ENCODE measurements at places on chromosomes 4 and X. TPM values are rescaled to one million over a fixed set of nuclear protein-coding genes. Genes with fewer than 3 reads are reported as not detected.
A peak's percentile ranks its signal among the peaks of the same experiment; 100 is the strongest.

ARHGEF38 gene
- not detected for total RNA-seq

DRD5 gene
- not detected for total RNA-seq

GRCh38 chr4:2241003-2241402, 918 bp downstream of the HAUS3 start:
- no peak for DNase-seq

DNA sequence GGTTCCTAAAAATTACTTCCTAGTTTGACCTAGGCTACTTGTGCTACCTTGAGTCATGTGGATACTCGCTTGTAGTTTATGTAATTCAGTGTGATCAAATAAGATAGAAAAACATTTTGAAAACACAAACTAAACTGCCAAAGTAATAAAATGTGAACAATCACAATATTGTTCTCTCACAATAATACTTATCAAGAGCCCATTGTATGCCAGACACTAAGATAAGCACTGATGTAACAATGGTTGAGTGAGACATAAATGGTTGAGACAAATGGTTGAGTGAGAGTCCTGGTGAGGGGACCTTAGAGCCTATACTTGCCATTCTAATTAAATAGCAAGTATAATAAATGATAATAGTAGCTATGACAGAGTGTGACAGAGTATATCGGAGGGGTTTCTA, 41.7 kb downstream of the RFC1 start:
- no peak for DNase-seq

- DNase-seq, result peak; percentile 48
Measured at GRCh38 chrX:24395775-24396174, 35.3 kb downstream of the SUPT20HL1 start.

- DNase-seq, result no peak
Measured at GRCh38 chr4:87074121-87074488, 139.3 kb downstream of the AFF1 start.

DNA sequence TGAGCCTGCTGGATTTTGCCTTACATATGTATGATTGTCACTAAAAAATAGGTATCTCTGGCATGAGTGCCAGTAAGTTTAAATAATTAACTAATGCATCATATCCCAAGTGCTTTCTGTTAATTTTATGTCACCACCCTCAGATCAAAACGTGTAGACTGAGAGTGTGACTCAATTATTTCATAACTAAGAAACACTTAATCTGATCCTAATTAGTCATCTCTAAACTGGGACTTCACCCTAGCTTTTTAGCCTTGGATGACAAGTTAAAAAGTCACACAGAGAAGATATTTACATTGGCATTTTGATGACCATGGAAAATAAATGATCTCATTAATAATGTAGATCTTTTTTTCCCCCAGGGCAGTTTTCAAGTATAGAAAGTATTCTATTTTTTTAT, 23.1 kb upstream of the SLC6A14 start:
- no peak for DNase-seq

DNA sequence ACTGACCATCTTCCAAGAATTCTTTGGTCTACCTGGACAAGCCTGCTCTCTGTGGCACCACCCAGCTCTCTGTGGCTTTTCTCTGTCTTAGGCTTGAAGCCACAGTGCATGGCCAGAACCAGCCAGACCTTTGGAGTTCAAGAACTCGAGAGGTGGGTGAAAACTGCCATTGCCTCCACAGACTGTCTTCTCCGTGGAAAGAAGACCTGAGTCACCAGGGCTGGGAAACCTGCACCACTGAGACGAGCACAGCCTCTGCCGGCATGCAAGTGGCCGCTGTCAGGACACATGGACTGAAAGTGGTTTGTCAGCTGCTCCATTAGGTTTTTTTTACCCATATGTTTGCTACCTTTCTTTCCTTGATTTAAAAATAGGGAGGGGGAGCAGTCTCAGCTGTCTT, 74.5 kb downstream of the MGST2 start:
- no peak for DNase-seq

DNA sequence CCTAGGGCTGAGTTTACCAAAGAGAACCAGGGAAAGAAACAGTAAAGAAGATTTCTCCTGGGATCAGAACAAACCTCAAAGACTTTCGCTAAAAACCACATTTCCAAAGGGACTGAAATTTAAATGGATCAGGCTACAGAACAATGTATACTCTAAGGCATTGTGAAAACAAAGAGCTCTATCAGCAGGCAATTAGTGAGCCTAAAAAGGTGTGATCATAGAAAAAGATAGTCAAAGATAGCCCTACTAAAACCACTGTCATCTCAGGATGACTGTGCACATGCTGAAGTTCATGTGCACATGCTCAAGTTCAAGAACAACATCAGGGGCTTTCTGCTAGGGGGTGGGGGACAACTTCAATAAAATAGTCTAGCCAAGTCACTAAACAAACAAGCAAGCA, 12.9 kb upstream of the SMIM10L2A start:
- DNase-seq, result no peak

All from activated CD8-positive, alpha-beta memory T cell treated with anti-CD3 and anti-CD28 coated beads, Interleukin-2, amount 10 ng/mL, durations not matched to agents 7 days and 5 days (primary cell).